ENCODE measurements at places on chromosomes 1 and 21.

DNA sequence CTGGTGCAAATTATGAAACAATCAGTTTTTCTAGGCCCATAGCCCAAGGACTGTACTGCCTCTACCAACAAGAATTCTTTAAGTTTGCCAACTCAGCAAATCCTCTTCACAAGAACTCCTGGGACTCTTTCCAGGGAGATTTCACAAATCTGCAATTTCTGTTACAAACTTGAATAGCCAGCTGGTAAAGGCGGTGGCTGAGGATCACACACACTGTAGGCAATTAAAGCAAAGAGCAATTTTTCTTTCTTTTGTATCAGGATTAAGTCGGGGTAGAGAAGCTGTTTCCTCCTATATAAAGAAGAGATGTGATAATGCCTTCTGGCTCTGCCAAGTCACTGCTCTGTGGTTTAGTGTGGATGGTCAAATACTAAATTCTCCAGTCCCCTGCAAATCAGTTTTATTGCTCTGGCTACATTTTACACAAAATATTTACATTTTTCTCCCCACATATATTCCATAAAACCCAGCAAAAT lies 1.7 kb downstream of the ALDH9A1 start:
- no peak for DNase-seq

DNA sequence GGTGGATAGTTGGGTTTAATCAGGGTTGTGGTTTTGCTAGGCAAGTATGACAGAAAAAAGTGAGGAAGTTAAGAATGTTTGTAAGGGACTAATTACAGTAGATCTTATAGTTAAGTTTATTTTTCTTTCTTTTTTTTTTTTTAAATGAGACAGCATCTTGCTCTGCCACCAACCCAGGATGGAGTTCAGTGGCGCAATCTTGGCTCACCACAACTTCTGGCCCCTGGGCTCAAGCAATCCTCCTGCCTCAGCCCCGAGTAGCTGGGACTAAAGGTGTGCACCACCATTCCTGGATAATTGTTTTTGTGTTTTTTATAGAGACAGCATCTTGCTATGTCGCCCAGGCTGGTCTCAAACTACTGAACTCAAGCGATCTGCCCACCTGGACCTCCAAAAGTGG lies 41.7 kb downstream of the EYA3 start:
- DNase-seq = no peak

GRCh38 chr1:165898837-165899236 lies 71.4 kb downstream of the UCK2 start:
- no peak for DNase-seq

- no peak for DNase-seq
Measured at GRCh38 chr1:3695326-3696217, 43.3 kb downstream of the TP73 start.

- DNase-seq = no peak
Measured at GRCh38 chr1:14363036-14363590, 235.4 kb upstream of the KAZN start.

DNA sequence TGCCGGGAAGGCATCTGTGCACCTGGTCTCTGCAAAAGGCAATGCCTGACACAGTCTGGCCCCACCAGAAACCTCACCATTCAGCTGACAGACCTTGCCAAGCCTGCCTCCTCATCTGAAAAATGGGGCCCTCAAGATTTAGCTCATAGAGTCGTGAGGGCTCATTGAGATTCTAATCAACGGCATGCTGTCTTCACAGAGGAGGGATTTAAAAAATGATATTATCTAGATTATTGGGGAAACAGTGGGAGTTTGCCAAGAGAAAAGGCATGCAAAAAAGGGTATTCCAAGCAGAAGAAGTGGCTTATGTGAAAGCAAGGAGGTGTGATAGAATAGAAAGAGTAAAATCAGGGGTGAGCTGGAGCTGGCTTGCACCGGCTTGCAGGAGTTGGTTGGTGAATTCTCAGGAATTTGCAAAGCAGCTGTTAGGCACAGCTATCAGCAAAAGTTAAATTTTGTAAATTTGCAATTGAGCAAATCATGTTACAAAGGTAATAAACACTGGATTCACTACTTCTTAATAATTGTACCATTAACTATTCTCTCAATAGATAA lies 91.7 kb upstream of the WNT4 start:
- DNase-seq = no peak

Measured in stimulated activated CD8-positive, alpha-beta memory T cell treated with anti-CD3 and anti-CD28 coated beads, Interleukin-15, amount 100 ng/mL, for 4 hours (primary cell).